Stimulated activated CD8-positive, alpha-beta memory T cell treated with anti-CD3 and anti-CD28 coated beads, Interleukin-7, amount 100 ng/mL, for 24 hours (primary cell): ENCODE measurements at places on chromosomes 7 and 10.

GRCh38 chr7:88003581-88003980 lies 69.5 kb downstream of the ADAM22 start:
- no peak for DNase-seq

- no peak for DNase-seq
Observed at GRCh38 chr10:125333769-125334168, 173.4 kb upstream of the CTBP2 start.

DNA sequence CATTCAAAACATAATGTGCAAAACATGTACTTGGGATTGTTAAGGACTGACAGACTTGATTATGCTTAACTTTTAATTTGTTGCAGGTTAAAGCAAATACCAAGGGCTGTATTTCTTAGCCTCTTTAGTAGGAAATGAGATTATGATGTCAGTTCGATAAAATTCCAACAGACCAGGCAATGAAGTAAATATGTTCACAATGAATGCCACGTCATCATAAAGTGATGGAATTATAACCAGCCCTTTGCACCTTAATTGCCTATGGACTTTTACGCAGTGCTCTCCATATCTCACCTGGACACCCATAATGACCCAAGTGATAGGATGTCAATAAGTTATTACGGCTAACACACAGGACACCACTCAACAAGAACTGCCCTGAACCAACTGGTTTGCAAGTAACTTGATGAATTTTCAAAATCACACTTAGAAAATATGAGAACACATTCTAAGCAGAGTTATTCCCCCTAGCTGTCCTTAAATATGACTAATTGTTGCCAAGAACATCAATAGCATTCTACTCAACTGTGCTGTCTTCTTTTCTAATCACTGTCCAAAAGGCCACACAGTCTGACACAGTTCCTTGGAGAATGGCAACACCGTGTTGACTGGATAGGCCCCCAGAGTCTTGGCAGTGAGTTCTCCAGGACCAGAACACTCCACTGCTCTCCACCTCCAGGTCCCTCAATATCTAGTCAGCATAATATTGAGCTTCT lies 115.0 kb downstream of the CHCHD3 start:
- DNase-seq = no peak

- DNase-seq = no peak
Observed at GRCh38 chr7:71473366-71473967, 341.5 kb downstream of the GALNT17 start.

GRCh38 chr10:23055424-23056185 lies 39.8 kb upstream of the MSRB2 start:
- no peak for DNase-seq

DNA sequence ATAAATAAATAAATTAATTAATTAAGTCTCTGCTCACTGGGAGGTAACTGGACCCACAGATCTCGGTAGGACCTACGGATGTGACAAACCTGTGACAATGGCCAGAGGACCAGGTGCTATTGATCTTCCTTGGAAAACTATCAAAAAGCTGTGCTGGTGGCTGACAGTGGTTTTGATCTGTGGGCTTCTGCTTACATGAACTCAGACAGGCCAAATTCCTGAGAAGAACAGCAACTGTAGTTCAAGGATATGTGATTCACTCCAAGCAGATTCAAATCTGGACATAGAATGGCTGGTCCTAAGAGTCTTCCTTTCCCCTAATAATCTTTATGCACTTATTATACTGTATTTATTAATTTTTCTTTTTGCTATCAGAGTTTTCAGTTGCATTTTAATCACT lies 80.0 kb downstream of the ATXN7L1 start:
- no peak for DNase-seq

DNA sequence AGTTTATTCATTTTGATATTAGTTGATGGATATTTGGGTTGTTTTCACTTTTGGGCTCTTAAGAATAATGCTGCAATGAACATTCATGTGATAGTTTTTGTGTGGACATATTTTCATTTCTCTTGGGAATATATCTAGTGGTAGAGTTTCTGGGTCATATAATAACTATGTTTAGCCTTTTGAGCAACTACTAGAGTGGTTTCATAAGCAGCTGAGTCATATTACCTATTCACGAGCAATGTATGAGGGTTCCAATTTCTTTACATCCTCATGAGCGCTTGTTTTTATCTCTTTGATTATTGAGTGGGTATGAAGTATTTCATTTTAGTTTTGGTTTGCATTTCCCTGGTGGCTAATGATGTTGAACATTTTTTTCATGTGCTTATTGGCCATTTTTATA lies 182.6 kb downstream of the PON1 start:
- DNase-seq = no peak

DNA sequence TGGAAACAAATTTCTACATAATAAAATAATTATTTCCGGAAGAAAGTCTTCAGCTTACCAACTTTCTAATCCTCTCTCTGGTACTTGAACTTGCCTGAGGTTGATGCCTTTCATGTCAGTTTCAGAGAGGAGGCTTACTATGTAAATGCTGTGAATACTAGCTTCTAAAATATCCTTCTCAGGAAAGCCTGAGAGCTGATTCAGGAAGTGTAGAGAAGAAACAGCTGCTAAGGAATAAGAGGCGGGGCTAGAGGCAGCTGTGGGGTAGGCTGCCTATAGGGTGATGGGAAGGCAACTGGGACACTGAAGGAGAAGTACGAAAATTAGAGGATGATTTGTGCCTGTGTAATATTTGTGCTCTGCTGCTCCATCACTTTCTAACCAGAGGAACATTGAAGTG lies 69.3 kb downstream of the AVL9 start:
- DNase-seq = no peak

- no peak for DNase-seq
Observed at GRCh38 chr7:127666602-127667001, 14.6 kb downstream of the SND1 start.

DNA sequence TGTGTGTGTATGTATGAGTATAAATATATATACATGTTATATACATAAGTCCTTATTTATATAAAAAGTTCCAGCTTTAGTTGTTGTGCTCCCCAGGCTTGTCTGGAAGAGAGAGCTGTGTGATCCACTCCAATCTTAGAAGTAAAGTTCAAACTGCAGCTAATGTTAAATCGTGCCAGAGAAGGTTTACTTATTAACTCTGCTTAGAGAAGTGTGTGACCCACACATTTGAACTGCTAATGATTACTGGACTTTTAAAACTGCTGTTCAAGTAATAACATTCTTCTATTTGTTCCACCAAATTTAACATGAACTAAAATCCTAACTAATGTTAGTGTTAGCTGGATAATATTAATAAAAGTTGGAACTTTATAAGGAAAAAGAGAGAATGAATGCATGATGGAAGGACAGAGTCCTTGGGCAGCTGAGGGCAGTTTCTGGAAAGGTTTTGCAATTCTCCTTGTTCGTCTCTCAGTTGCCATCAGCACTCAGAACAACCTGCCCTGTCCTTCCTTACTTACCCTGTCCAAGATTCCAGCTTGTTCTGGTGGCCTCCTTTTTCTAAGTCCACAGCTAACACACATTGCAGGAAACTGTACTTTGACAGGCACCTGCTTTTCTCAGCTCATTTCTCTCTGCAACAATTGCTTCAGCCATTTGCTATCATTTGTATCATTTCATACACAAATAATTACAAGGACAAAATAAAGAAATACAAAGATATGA lies 162.6 kb downstream of the FAM107B start:
- DNase-seq = no peak

DNA sequence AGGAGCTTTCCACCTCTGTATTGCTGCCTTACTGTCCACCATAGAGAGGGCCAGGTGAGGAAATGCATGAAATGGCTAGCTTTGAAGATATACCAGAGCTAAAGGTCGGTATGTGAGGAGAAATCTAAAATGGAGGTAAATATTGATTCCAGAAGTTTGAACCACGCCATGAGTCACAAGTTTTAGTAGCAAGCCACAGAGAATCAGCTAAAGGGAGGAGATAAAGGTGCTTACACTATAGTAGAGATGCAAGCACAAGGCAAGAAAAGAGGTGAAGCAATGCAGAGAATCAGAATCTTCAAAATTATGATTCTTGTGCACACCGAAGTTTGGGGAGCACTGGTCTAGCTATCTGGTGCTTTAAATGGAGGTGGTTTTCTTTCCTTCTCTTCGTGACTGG lies 3.0 kb upstream of the GSAP start:
- no peak for DNase-seq

DNA sequence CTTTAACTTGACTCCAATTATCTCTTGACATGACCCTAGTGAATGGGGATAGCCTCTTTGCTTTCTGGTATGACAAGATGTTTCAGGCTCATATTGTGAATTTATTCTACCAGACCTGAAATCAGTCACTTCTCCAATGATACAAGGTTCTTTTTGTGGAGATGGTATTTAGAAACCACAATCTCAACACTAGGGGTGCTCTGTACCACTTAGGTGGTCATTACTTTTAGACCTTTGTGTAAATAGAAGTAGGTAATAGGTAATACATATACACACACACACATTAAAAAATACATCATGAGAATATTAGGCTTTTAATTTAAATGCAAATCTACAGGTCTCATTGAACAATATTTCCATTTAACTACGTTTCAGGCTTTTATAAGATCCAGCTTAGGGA lies 199.0 kb upstream of the RHOBTB1 start:
- no peak for DNase-seq

- no peak for DNase-seq
Observed at GRCh38 chr7:122756860-122757259, 54.1 kb upstream of the RNF148 start.

DNA sequence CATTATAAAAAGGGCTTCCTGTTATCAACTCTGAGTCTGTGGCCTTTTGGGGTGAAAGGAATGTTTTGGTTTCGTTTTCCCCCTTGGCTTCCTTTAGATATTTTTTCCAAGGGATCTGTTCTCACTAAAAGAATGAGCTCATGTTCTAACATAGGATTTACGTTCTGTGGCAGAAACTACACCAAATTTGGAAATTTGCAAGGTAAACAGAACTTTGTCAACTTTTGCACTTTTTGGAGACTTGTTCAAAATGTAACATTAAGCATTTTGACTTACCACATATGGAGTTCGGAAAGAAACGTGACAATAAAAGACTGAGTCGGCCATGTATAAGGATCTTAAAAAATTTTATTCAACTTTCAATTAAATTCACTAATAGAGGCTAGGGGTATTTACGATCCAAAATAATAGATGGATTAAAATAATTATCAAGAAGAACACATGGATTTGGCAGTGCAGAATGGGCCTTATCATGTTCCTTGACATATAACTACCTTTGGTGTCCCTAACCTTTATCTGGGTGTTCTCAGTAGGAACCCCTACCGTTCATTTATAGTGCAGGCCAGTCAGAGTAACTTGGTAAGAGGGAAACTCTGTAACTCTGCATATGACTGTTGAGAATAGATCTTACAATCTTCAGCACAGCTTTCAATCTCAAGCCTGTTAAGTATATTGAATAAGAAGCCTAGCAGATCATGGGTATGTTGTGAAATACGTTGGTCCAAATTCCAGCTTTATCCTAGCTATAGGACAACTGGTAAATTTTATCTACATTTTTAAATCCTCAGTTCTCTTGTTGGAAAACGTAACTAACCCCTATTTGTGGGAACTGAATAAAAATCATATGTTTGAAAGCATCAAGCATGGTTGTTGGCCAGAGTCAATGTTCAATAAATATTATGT lies 11.8 kb downstream of the CPED1 start:
- no peak for DNase-seq

DNA sequence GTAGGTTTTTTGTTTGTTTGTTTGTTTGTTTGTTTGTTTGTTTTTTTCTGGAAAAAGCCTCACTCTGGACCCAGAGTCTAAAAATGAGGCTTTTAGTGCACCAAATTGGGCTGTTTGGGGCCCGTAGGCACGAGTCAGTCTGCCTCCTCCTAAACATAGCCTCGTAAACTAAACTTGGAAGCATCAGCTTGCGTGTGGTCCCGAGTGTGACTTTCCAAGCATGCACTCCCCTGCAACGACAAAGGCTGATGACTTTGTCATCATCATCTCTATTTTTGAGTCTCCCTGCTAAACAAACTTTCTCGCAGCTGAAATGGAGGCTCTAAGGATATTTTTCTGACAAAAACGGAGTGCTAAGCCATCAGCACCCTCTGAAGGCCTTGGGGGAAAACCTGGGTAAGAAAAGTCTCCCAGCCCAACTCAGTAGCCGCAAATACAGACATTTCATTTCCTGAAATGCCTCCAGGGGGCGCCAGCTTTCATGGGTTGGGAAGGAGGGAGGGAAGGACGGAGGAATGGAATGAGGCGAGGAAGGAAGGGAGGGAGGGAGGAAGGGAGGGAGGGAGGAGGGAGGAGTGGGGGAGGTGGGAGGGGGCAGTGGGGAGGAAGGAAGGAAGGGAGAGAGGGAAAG lies 245.9 kb downstream of the KCNMA1 start:
- peak; percentile 2 for DNase-seq

- no peak for DNase-seq
Observed at GRCh38 chr7:90618876-90619275, 22.8 kb downstream of the CDK14 start.

- DNase-seq = peak; percentile 47
Observed at GRCh38 chr10:25875556-25876165, 58.4 kb upstream of the MYO3A start.

DNA sequence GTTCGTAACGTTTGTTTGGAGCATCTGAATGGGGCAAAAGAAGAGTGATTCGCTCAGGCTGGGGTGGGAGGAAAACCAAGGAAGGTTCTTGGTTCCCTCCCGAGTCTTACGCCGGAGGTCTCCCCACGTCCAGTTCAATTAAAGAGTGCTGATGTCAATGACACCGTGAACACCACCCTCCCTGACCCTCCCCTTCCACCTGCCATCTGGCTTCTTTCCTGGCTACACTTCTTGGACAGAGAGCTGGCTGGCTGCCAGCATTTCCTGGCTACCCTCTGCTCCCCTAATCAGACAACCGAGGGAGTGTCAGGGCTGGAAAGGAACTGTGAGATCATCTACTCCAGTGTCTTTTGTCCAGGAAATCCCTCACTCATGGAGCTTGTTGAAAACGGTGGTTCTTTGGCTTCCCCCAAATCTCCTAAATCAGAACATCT lies 24.1 kb upstream of the FFAR4 start:
- no peak for DNase-seq

DNA sequence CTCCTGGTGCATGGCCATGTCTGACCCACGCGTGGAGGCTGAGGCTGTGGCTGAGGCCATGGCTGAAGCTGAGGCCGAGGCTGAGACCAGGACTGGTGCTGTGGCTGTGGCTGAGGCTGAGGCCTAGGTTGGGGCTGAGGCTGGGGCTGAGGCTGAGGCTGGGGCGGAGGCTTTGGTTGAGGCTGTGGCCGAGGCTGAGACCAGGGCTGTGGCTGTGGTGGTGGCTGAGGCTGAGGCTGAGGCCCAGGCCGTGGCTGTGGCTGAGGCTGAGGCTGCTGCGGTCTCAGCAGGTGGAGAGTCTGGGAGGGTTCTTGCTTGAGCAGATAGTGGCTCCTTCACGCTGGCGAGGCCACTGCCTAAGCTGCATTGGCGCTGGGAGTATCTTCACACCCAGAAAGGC lies 76.4 kb downstream of the WDR37 start:
- no peak for DNase-seq
